ENCODE measurements at places on chromosomes 1 and 21. TPM values are rescaled to one million over a fixed set of nuclear protein-coding genes. Genes with fewer than 3 reads are reported as not detected.

DNA sequence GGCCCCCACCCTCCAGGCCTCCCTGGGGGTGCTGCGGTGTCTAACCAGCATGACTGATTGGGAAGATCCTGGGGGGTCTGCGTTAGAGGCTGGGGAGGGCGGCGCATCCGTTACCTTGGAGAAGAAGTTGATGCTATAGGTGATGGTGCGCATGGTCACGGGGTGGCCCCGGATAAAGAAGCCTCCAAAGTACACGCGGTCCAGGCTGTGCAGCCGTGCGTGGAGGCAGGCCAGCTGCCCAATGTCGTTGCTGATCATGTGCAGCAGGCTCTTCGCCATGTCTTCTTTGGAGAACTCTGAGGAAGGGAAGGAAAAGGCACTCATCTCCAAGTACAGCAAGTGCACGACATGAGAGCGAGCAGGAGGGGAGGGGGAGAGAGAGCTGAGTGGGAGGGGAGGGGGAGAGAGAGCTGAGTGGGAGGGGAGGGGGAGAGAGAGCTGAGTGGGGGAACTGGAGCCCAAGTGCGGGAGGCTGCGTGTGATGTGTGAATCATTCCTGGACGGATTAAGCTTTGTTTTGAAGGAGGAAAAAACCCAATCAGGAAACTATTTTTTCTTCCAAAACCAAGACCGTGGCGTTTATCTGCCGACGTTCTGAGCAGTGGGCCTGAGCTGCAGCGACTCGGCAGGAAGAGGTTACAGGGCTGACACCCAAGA lies 7.2 kb downstream of the PANK4 start:
- no peak for DNase-seq

- no peak for DNase-seq
Measured at GRCh38 chr1:172682812-172683211, 23.9 kb downstream of the FASLG start.

The RORC gene
- total RNA-seq, result 0.06 TPM

The CA14 gene
- not detected for total RNA-seq

DNA sequence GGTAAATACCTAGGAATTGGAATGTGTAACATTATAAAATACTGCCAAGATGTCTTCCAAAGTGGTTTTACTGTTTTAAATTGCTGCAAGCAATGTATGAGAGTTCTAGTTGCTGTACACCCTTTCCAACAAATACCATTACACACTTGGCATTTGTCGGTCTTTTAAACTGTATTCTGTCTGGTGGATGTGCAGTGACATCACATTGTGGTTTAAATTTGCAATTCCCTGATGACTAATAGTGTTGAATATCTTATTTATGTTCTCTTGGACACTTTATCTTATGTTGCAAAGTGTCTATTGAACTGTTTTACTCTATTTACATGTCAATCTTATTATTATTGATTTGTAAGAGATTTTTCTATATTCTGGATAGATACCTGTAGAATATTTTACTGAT lies 561.2 kb upstream of the B3GALT2 start:
- no peak for DNase-seq
